Right lobe of liver (tissue), 6 donors: ENCODE measurements at places on chromosomes 1 and 21. TPM values are rescaled to one million over a fixed set of nuclear protein-coding genes. Genes with fewer than 3 reads are reported as not detected.

GRCh38 chr1:214688891-214689290 is 85.9 kb downstream of the CENPF start:
- no peak for DNase-seq

DNA sequence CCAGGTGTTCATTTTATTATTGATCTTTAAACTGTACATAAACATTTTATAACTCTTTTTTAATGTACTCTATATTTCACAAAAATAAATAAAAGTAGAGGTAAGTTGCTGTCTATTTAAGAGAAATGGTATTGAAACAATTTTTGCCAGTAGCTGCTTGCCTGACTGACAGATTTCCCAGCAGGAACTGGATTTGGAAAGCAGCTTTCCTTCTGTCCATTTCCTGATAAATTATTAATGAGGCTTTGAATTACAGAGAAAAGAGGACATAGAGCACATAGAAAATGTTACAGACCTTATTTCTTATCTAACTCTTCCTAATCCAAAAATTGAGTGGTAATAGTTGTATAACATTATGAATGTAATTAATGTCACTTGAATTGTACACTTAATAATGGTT is 79.7 kb upstream of the BCL10 start:
- DNase-seq = no peak

Gene A3GALT2
- not detected for total RNA-seq

DNA sequence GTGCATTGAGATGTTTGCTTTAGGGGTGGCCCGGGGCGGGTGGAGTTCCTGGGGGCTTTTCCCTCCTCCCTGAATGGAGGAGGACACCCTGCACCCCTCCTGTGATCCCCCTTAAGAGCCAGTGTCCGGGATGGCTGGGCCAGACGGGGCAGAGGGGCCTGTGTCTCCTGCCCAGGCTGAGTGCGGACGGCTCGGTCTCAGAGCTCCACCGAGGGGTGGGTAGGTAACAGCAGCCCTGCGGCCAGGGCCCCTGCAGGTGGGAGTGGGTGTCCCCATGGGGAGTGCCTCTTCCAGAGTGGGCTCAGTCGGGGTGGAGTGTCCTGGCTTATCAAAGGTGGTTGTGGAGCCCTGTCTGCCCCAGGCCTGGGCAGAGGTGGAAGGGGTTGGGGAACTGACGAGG is 23.1 kb downstream of the TP73 start:
- DNase-seq = no peak

GRCh38 chr1:36951761-36952160 is 82.6 kb downstream of the GRIK3 start:
- DNase-seq = no peak

DNA sequence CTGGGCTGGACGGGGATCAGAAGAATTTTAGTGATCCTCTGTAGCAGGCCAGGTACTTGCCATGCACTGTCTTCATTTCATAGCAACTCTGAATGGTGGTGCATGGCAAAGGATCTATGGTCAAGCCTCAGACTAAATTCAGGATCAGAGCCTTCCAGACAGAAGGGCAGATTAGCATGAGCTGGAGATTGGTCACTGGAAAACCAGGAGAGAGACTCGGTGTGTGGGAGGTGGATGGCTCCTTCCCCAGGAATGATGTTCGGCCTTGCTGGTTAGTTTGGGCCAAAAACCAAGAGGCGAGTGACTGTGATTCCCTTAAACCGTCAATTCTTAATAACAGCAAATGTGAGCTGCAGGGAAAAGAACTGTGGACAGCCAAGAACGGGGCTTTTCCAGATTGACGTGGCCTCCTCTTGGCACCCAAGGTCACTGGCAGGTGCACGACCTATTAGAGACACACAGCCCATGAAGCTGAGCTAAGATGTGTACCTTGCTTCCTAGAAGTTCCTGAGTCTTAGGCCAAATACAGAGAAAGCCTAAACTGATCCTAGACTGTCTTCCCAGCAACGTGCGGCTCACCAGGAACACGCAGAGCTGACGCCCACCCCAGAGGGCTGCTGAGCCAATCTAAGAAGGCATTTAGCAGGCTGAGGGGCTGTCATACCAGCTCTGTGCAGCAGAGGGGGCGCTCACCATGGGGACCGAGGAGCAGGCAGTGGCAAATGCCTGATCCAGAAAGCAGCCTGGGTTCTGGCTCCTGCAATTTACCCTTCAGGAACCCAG is 18.5 kb downstream of the ALDH4A1 start:
- peak; percentile 79 for DNase-seq

DNA sequence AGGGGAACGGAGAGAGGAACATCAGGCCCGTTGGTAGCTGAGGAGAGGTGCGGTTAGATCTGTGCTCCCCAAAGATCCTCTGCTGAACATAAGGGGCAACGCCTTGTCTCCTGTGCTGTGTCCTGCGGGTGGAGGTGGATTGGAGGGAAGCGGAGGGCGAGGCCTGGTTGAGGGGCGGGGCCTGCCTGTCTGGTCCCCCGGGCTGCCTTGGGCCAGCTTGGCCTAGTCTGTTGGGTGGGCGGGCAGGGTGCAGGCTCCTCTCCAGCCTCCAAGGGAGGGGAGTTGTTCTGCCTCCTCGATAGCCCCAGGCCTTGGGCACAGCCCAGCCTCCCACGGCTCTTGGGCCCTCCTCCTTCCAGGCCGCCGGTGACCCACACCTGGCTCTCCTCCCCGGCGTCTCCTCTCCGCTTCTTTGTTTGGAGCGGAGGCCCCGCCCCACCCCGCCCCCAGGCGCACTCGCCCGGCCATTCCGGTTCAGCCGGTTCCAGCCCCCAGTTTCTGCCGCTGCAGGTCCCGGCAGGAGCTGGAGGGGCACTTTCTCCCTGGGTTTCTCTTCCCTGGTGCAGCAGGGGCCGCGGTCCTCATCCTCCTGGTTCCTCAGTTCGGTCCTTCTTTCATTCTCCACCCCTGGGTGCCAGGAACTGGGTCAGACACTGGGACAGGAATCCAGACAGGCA is 19.4 kb downstream of the PTPRF start:
- DNase-seq = peak; percentile 92

DNA sequence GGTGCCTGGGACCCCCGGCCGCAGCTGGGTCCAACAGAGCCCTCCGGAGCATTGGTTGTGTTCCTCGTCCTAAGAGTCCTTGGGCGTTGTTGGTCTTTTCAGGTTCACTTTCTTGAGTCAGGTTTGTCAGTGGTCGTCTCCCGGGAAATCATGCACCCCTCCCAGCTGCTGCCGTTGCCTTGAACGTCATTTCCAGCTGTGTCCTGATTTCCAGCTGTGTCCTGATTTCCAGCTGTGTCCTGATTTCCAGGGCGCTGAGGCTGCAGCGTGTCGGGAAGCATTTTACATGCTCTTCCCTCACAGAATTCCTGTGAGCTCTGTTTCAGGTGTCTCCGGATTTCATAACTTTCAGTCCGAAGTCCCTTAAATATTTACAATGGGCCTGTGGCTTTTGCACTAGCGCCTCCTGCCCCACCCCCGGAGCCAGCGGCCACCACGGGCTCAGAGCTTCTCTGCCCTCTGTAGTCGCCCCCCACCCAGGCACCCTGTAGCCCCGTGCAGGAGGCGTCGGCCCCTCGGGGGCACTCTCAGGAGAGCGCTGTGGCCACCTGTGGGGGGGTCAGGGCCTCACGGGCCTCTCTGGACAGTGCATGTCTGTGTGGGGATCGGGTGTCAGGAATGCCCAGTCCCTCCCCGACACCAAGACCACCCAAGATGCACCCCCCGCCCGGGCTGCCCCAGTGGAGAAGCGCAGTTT is 66.7 kb downstream of the COL18A1 start:
- peak; percentile 84 for DNase-seq
